ENCODE measurements at places on chromosomes 5 and 9.

- no peak for DNase-seq
Observed at GRCh38 chr5:4245511-4245910, 649.9 kb downstream of the IRX1 start.

DNA sequence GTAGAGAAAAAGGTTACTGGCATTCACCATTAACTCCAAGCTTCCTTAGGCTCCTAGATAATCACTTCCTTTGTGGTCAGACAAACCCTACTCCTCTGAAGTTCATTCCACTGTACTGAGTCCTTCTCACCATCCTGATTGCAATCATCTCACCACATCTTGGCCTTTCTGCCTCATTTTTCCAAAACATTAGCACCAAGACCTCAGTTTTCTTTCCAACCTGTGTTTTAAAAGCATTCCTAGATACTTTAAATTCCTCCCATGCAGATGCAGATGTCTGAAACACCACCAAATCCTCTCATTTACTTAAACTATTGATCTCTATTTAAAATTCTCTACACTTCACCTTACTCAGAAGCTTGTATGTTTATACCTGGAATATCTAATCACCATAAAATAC lies 961.3 kb upstream of the CTNND2 start:
- no peak for DNase-seq

DNA sequence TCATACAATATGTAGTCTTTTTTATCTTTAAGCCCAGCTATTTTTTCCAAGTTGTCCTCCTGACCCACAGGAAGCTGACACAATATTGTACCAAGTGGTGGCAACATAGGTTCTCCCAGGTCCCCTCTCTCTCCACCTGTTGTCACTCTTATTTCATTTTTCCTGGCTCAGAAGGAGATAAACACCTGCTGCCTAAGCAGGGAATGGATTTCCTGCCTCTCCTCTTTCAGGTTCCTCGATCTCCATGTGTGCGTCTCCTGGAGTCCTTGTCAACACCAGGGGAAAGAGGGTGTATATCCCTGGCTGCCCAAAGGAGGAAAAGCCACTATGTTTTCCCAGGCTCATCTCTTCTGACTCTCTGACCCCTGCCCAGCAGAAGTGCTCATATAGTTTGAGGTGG lies 81.8 kb upstream of the KLF9 start:
- no peak for DNase-seq

DNA sequence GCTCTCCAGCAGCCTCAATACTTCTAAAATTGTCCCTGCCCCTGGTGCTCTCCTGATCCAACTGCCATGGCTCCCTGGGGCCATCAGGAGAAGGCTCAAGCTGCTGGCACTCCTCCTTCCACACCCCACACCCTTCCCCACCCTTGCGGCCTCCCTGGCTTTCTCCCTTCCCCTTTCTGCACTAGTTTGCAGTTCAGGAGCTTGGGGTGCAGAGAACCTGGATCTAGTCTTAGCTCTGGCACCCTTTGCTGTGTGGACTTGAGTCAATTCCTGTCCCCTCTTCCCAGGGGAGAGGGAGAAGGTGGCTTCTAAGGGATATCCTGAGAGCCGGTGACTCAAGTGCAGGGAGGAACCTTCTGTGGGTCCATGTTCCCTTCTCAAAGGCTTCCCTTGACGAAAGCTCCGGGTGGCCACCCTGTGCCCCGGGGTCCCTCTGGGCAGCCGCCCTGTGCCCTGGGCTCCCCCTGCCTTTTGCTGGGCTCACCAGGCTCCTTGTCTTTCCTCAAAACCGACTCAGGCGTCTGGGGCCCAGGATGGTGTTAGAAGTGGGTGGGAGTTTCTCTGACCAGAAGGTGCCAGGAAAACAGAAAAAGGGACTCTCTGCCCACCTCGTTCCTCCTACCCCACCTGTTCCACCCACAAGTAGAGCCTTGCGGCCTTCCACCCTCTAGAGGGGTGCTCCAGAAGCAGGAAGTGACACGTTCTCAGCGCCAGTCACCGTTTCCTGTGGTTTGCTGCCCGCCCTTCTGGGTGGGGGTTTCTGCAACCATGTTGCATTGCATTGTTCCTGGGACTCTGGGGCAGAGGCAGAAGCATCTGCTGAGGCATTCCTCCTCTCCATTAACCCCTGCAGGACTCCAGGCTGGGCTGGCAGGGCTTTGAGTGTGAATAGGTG lies 15.0 kb downstream of the GLIPR2 start:
- DNase-seq, result peak; percentile 92

GRCh38 chr5:7894439-7894838 lies 25.5 kb downstream of the MTRR start:
- no peak for DNase-seq

GRCh38 chr5:87164409-87164808 lies 103.3 kb upstream of the RASA1 start:
- no peak for DNase-seq

GRCh38 chr9:107813287-107813686 lies 323.7 kb upstream of the KLF4 start:
- DNase-seq, result no peak

DNA sequence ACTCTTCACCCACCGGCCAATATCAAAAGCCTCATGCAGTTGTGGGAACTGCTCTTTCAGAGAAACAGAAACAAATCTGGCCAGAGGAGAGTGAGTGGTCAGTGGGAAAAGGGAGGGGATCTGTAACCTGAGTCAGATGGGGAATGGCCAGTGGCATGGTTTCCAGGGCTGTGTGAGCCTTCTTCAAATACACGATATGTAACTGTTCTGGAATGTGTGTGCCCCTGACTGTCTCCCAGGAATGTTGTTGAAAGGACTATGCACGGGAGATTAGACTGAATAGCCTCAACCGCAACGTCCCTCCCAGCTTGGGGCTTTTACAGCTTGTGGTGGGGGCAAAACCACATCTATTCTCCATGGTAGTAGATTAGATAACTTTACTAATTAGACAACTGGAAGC lies 60.8 kb downstream of the SH3TC2 start:
- DNase-seq, result no peak
